ENCODE measurements at places on chromosomes 6 and 20.

- DNase-seq = peak; percentile 72
These were observed 35.7 kb upstream of the HLA-E start for GRCh38 chr6:30453508-30454116.

DNA sequence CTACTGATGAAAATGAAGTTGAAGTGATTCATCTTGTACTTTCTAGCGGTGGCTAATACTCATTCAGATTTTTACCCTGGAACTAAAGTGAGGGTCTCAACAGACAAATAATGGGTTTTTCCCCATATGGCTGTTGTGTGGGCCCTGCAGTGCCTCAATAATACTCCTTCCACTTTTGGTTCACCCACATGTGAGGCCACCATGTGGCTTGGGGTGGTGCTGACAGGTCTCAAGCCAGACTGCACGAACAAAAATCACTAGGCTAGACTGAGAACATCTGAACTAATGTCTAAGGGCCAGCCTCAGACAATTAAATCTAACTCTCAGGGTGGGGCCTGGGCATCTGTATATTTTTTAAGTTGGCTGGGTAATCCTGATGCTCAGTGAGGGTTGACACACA lies 7.9 kb upstream of the COL12A1 start:
- no peak for DNase-seq

GRCh38 chr6:170063851-170064602 lies 226.9 kb downstream of the DLL1 start:
- DNase-seq = no peak

- DNase-seq = no peak
These were observed 163.2 kb upstream of the RIN2 start for GRCh38 chr20:19594896-19595295.

DNA sequence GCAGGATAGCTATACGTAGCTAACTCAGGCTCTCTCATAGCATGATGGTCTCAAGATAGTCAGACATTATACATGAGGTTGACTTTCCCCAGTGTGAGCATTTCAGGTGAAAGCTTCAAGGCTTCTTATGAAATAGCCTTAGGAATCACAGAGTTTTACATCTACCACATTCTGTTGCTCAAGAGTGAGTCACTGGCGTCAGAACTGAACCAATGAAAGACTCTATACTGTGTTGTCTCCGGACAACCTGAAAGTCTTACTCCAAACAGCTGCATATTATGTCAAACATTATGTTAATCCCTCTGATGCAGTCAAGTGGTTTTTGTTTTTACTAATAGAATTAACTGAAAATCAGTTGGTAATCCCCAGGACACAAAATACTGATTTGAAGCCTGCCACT lies 79.8 kb upstream of the TRDN start:
- no peak for DNase-seq

- no peak for DNase-seq
These were observed 96.2 kb downstream of the VIP start for GRCh38 chr6:152846825-152847224.

GRCh38 chr20:15889061-15889460 lies 684.2 kb downstream of the KIF16B start:
- no peak for DNase-seq

DNA sequence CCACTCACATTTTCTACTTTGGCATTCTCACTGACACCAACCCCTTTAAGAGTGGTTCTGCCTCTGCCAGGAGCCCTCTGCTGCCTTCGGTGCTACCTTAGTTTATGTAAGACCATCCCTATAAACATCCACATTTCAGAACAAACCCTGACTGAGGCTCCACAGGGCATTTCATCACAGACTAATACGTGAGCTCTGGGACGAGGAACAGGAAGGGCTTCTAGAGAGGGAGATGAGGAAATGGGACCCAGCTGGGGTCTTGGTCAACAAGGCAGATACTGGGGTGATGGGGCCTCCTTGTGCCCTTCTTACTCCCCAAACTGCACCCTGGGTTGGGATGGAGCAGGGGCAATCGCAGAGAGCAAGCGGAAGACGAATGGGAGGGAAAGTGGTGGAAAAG lies 86.5 kb upstream of the FYN start:
- DNase-seq = no peak

DNA sequence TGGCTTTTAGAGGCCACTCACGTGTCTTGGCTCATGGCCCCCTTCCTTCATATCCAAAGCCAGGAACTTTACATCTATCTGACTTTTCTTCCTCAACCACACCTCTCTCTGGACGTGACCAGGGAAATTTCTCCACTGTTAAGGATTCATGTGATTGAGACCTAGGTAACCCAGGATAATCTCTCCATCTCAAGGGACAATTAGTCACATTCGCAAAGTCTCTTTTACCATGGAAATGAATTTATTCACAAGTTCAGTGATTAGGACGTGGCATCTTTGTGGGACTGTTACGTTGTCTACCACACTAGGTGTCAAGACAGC lies 227.5 kb upstream of the RAB32 start:
- DNase-seq = no peak

GRCh38 chr6:25913741-25914140 lies 16.8 kb downstream of the SLC17A2 start:
- DNase-seq = no peak

- DNase-seq = no peak
These were observed 37.6 kb upstream of the SUPT3H start for GRCh38 chr6:45415315-45415714.

DNA sequence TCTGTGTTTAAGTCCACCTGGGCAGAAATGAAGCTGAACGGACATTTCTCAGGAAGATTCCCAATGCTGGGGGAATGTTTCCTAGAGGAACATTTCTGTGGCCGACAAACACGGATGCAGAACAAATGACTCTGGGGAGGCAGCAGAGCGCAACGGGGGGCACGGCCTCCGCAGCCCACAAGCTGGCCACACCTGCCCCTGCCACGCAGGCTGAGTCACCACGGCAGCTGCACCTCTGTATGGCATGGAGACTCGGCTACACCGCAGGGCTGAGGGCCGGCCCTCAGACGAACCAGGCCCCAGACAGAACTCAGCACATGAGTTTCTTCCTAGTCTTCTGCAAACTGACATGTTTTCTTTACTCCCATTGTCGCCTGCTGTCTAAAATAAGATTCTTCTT lies 10.0 kb upstream of the PRR18 start:
- no peak for DNase-seq

- DNase-seq = no peak
These were observed 143.7 kb downstream of the TENT5A start for GRCh38 chr6:81608776-81609175.

GRCh38 chr6:105851113-105851580 lies 235.0 kb upstream of the PRDM1 start:
- DNase-seq = no peak

- DNase-seq = no peak
These were observed 158.6 kb upstream of the RIMS1 start for GRCh38 chr6:71727632-71728294.

- no peak for DNase-seq
These were observed 637 bp downstream of the UBR2 start for GRCh38 chr6:42564506-42564825.

GRCh38 chr6:72720464-72720863 lies 98.6 kb downstream of the KCNQ5 start:
- DNase-seq = no peak

GRCh38 chr6:130105996-130106704 lies 87.8 kb downstream of the L3MBTL3 start:
- no peak for DNase-seq

DNA sequence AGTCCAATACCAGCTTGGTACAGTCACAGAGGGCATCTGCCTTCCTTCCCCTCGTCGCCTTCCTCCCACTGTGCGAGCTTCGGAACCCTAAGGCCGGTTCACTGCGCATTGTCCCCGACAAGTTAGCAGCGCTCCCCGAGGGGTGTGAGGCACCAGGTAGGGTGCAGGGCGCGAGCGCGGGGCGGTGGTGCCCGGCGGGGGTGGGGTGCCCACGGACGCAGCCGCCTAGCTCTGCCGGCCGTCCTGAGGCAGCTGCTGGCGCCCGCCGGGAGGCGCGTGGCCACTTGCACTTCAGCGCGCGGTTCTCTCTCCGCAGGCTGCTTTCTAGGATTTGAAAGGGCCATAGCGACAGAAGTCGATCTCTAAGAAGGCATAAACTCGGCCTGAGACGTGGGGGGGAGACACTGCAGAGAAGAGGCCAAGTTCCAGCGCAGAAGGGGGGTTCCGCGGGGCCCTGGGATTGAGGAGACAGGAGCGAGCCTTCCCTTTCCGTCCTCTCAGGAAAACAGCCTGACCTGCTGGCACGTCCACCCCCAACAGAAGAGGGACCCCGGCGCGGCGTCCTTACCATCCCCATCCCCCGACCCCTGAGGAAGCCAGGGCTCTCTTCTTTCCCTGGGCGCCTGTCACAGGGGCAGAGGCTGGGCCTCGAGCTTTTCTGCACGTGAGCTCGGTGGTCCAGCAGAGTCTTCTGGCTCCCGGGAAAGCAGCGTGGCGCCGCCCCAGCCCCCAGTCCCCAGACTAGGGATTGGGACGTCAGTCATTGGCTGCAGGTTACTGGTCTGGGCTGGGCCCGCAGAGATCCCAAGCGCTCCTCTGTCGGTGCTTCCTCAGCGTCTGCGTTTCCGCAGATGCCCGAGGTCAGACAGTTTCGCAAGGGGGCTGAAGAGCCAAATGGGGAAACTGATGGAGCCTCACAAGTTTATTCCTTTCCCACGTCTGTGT lies 15.6 kb upstream of the PRDM13 start:
- DNase-seq = no peak

GRCh38 chr6:41636833-41637193 lies 1.5 kb upstream of the MDFI start:
- no peak for DNase-seq

DNA sequence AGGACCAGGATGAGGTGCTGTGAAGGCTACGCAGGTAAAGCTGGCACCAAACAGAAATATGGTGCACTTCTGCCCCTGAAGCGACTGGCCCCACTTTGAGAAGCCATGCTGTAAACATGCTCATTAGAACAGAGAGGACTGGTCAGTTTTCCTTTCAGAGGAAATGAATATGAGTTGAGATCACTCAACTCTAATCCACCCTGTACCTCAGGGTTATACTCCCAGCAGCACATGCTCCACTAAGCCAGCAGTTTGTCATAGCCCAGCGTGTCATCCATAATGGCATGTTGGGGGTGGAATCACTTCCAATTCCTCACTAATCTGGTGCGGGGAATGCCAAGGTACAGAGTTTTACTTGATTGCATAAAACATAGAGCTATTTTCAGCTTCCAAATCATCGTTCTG lies 98.1 kb downstream of the HIVEP2 start:
- no peak for DNase-seq

DNA sequence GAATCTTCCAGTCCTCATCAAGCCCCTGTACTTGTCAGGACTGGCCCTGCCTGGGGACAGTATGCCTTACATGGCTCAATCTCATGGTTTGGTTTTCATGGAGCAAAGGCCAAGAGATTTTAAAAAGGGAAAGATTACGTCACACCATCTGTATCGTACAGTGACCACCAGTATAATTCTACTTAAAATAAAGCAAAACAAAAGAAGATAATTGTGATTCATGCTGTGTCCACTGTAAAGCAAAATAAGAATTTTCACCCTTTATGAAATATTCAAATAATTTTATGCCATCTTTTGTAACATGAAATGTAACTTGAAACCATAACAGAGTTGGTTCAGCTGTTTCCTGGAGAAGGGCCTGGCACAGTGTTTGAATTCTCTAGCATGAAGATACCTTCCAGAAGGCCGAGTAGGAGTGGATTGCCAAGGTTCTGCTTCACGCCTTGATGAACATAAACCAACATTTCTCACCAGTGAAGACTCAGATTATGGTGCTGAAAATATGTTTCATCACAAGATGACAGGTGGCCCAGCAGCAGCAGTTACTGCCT lies 486.5 kb downstream of the RFPL4B start:
- no peak for DNase-seq

DNA sequence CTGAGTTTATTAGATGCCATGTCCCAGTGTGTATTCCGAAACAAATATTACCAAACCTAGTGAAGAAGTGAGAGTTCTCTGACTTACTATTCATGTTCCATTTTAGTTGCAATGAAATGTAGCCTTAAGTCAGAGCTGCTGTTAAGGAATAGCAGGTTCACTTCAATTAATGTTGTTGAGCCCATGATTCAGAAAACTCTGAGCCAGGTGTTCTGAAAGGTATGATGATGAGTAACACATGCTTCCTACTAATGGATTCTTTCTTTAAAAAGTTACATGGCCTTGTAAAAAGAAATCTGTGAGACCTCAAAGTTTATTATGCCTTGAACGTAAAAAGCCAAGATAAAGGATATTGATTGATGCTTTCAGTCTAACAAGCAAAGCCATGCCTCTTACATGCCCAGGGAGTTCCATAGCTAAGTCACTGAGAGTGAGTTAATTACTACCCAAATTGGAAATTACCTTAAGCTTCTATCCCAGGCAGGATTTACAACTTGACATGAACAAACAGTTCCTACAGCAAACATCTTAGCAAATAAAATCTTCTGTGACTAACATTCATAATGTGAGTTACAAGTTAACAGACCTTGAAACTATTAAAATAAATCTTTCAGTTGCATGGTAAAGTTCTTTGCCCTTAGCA lies 122.9 kb downstream of the AKAP7 start:
- no peak for DNase-seq

- no peak for DNase-seq
These were observed 50.3 kb upstream of the OGFRL1 start for GRCh38 chr6:71238351-71238750.

GRCh38 chr6:166767230-166767629 lies 140.2 kb upstream of the RPS6KA2 start:
- no peak for DNase-seq

GRCh38 chr6:148502773-148503135 lies 160.1 kb downstream of the SASH1 start:
- no peak for DNase-seq

DNA sequence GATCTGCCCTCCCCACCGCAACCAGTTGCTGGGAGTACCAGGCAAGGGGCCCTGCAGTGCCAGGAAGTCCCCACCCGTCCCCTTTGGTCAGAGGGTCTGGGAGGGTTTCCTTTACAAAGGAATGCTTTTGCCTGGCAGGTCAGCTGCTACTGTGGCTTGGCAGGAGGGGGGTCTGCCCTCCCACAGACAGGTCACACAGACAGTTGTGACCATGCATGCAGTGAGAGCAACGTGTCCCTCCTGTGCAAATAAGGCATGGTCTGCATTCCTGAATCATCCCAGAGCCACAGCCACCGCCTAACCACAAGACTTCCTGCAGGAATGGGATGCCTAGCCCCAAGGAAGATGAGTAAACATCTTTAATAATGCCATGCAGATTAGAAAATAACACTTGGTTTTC lies 439 bp upstream of the F13A1 start:
- no peak for DNase-seq

DNA sequence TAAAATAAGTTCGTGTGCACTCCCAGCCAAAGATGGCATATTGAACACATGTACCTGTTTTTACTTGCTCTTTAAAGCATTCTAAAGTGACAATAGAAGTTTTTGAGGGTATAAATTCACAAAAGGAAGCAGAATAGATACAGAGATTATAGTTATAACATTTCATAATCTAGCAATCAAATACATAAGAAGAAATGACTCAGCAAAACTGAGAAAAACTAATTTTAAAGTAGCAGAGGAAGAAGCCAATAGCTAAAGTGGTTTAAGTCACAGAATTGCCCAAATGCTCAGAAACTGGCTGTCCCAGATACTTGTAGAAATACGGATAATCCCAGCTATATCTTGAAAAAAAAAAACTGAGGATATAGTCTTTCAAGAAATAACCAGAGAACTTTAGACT lies 49.2 kb upstream of the TBC1D32 start:
- no peak for DNase-seq

- no peak for DNase-seq
These were observed 1027.3 kb upstream of the CITED2 start for GRCh38 chr6:140401761-140402160.

- no peak for DNase-seq
These were observed 182.7 kb upstream of the CCN2 start for GRCh38 chr6:132133736-132134445.

GRCh38 chr6:34249469-34250261 lies 859 bp upstream of the SMIM29 start:
- DNase-seq = no peak

- DNase-seq = no peak
These were observed 63.2 kb upstream of the TMEM181 start for GRCh38 chr6:158496700-158497099.
